ENCODE measurements at places on chromosomes 7 and 10.

- DNase-seq = peak; percentile 85
Measured at GRCh38 chr10:71766717-71767419, 6.5 kb downstream of the VSIR start.

GRCh38 chr7:27145914-27146412, 1.6 kb downstream of the HOXA6 start:
- no peak for DNase-seq

DNA sequence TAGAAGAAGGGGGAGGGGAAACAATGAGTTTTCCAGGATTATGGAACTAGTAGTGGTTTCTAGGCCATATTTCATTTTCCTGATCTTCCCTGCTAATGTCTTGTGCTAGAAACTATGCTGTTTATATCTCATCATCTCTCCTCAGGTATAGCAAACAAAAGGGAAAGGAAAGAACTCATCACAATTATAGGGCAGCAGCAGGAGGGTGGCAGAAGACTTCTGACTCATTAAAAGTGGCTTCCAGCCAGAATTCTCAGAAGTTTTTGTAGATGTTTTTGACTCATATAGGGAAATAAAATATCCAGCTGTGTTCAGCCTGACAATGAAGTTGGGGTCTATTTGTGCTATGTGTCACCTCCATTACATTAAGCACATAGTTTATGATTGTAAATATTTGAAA, 6.5 kb downstream of the AHR start:
- peak; percentile 79 for DNase-seq

- DNase-seq = no peak
Measured at GRCh38 chr10:113168584-113168983, 218.5 kb downstream of the TCF7L2 start.

DNA sequence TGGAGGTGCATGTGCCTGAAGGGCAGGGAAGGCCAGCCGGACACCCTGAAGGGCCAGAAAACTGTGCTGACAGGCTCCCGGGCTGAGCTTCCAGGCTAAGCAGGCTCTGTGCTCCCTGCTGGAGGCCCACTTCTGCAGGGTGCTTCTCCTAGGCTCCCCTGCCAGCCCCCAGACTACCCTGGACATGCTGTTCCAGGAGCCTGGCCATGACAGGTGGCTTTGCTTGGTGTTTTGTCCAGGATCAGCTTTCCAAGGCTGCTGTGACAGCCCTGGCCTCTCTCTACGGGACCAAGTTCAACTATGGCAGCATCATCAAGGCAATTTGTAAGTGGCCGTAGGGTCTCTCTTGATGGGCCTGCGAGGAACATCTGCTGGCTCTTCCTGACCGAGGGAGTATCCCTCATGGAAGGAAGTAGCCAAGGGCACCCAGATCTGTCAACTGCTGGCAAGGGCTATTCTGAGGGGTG, 5.3 kb downstream of the CPA1 start:
- DNase-seq = no peak

- DNase-seq = no peak
Measured at GRCh38 chr10:103737735-103738367, 117.5 kb downstream of the SH3PXD2A start.

DNA sequence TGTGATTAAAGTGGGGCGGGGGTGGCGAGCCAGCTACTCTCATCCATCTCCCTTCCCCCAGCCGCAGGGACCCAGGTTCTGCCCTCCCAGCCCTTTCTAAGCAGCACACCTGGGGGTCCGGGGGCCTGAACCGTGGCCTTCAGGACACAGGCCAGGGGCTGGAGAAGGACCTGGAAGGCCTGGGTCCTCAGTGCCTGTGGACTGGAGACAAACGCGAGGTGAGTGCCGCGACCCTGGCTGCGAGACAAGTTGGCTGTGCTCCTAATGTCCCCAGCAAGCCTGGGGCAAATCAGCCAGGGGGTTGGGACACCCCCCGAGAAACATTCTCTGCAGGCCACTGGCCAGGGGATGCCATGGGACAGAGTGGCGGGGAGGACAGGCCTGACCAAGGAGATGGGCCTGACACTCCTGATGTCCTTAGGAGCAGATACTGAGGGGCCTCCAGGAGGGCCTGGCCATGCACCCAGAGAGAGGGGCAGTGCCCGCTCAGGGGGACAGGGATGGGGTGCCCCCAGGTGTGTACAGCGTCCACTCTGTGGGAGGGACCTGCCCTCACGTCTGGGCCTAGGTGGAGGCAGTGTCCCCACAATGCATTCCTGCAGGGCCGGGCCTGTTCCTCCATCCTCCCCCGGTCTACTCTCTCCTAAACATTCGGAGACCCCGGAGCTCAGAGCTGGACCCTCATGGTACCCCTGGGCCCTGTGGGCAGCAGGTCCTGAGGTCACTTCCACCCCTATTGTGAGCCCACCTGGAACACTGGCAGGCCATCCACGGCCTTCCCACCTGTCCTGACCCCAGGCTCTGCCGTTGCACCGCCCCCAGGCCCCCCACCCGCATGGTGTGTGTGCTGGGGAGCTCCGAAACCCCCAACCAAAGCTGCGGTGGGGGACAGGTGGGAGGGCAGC, 13.1 kb downstream of the BRAT1 start:
- DNase-seq = no peak

GRCh38 chr10:80750268-80750667, 212.6 kb downstream of the SH2D4B start:
- DNase-seq = no peak

GRCh38 chr7:98399462-98399861, 1.4 kb downstream of the BAIAP2L1 start:
- no peak for DNase-seq

- DNase-seq = no peak
Measured at GRCh38 chr7:12706900-12707536, 19.6 kb downstream of the ARL4A start.

- DNase-seq = no peak
Measured at GRCh38 chr7:37312608-37313007, 136.1 kb downstream of the ELMO1 start.

- no peak for DNase-seq
Measured at GRCh38 chr7:155733582-155734444, 78.5 kb downstream of the SHH start.

DNA sequence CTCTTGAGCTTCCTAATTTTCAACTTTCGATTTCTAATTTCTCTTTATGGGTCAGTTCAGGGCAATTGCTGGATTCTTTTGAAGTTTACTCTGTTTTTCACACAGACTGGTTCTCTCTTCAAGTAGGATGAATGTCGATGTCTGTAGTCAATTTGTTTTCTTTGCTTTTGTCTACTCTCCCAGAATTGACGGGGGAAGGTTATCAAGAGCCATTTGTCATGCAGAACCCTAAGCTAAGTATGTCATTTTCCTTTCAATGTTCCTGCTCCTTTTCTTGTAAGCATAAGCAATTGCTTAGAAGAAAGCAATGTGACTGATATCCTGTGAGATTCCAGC, 53.7 kb downstream of the SLC39A12 start:
- no peak for DNase-seq

DNA sequence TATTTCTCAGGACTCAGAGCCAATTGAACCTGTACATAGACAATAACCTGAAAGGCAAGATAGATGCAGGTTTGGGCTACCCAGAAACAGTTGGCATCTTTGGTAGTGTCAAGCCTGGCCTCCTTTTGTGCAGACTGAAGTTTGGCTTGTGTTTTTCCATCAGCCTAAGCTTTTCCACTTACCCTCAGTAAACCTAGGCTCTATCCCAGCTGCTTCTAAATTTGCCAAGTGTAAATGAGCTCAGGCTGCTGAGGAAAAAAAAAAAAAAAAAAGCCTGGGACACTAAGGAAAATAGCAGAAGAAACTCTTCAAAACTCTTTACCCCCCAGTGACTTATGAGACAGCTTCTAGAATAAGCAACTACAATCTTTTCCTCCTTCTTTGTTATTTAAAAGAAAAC, 316.3 kb upstream of the SORCS1 start:
- no peak for DNase-seq

DNA sequence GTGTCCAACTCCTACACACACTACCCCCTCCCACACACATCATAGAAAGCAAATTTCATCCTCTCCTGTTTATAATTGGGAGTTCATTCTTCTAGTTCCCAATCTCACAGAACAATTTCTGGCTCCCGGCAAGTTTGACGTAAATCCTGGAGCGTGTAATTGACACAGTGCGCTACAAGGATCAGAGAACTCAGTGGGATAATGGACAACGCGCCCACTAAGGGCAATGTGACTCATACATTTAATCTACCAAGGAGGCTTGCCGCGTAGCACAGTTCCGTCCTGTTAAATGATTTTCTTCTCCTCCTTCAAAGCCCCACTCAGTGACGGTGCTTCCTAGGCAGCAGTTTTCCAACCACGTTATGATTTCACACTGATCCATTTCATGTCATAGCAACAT, 277.6 kb downstream of the SFMBT2 start:
- no peak for DNase-seq

DNA sequence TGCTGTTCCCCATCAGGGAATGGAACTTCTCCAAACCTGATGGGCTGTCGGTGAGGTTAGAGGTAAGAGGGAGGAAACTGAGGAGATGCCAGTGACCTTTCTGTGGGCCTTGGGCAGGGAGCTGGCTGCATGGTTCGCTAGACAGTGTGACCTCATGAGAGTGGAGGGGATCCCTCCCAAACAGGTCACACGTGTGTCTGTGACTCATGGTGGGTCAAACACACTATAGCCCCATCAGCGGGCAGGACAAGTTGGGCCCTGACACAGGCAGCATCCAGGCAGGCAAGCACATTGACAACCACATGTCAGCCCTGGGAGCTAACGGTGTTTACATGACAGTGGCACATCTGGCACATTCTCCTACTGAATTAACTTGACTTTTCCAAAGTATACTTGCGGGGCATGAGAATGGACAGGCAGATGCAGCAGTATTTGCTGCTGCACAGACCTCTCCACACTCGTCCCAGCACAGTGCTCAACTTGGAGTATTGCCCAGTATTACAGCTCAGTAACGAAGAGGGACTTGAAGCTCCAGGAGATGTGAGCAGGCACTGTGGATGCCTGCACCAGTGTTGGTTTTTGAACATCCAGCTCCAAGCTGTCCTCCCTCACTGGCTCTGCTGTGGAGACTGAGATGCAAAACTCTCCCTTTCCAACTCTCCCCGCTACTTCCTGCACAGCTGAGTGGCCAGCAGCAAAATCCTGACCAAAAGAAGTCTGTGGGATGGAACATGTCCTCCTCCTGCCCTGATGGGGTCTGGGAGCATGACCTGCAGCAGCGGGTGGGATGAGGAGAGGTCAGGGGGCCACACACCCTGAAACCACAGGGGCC, 199.6 kb downstream of the WDR37 start:
- DNase-seq = no peak

- DNase-seq = no peak
Measured at GRCh38 chr7:157143788-157144187, 5.1 kb downstream of the UBE3C start.

DNA sequence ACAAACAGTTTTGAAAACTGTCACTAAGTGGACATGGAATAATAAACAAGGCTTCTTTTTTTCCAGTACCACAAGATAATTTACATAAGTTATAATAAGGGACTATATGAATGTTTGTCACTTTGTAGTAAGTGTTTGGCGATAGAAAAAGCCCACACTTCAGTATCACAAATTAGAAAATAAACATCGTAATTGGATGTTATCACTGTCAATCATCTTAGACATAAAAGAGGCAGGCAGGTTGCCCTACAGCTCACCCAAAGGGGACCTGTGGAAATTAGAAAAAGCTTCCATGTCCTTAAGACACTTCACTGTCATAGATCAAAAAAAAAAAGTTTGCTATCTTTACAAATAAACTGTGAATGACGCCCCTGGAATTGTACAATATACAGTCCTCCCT, 3.6 kb upstream of the NOC3L start:
- DNase-seq = no peak

DNA sequence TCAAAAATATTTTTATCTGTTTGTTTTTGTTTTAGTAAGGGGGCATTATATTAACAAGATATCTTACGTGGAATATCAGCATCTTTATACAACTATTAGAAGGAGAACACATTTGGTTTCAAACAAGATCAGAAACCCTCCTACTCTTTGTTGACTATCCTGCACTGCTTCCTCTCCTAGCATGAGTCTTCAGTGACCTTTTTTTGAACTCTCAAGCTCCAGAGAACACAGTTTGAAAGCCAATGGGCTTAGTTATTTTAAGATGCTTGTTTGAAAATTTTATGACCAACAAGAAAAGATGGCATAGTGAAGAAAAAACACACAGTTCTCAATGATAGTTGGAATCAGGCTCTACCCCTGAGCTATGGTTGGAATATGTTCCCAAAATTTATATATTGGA, 37.2 kb upstream of the RTKN2 start:
- no peak for DNase-seq

GRCh38 chr10:131077031-131077430, 234.5 kb downstream of the TCERG1L start:
- DNase-seq = no peak

- DNase-seq = no peak
Measured at GRCh38 chr7:131489196-131489595, 67.2 kb downstream of the PODXL start.

GRCh38 chr10:73517166-73517888, 21.5 kb upstream of the PPP3CB start:
- DNase-seq = no peak

DNA sequence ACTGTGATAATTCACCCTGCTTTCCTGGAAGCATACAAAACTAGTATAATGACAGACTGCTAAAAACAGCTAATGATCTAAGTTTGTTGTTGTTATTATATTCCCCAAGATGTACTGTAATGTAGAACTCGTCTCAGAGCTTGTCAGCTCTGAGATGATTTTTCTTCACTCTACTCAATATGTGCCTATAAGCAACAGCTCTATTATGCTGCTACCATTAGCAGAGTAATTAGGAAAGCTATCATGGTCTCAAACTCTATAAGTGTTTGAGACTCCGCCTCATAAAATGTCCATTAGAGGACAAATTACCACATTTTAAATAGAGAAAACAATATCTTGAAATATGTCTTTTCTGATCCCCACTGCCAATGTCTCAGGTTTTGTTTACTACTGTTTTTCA, 476.5 kb upstream of the PCDH15 start:
- no peak for DNase-seq

DNA sequence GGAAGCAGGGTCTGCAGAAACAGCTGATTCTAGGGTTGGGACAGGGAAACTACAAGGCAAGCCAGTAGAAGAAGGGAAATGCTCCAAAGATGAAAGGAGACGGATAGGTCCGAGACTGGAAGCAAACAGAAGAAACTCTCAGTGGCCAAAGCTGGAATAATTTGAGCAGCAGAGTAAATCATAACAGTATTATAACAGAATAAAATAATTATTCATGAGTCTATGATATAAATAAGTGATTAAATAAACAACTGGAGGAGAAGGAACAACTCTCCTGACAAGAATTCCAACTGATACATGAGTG, 27.6 kb downstream of the EZH2 start:
- no peak for DNase-seq

Data from A549 (cell line).